ENCODE measurements at places on chromosomes 6 and 20.

GRCh38 chr6:161048641-161049040 lies 57.1 kb downstream of the MAP3K4 start:
- no peak for DNase-seq

DNA sequence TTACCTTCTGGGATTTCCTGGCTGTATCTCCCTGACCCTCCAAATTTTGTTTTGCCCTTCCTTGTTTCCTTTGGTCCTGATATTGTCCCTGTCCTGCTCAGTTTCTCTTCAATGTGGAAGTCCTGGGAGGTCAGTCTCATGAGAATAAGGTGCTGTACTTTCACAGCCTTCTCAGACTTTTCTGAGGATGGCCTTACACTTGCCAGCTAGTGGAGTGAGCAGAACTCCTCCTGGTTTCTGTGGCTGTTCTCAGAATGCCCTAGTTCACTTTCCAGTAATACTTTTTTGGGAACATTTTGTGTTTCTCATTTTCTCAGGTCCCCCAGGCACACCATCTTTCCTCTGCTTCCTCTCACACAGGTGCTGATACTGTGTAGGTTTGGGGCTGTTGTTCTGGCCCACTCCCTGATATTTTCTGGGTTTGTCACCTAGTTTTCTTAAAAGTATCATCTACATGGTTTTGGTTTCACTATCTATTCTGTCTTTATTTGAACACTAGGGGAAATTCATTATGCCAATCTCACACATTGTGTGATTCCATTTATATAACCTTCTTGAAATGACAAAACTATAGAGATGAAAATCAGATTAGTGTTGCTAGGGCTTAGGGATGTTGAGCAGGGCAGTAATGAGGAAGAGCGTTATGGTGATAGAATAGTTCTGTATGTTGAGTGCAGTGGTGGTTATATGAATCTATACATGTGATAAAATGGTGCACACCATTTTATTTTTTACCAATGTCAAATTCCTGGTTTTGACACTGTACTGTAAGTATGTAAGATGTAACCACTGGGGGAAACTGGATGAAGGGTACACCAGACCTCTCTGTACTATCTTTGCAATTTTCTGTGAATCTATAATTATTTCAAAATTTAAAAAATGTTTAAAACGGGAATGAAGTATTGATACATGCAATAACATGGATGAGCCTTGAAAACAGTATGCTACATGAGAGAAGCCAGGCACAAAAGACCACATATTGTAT lies 27.2 kb upstream of the BRPF3 start:
- DNase-seq, result no peak

DNA sequence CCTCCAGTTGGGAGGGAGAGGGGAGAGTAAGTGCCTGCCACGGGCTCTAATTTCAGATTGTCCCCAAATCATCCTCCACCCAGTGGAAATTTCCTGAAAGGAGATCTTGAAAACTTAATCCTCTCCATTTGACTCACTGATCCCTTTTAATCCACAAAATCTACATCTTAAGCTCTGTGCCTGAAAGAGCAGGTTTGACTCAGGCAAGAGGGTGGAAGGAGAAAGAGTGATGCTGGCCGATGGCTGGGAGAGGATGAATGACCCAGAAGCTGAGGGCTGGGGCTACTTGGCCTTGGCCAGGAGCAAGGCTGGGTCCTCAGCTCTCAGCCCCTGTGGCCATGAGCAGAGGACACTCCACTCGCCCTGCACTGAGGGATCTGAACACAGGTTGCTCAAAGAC lies 8.1 kb downstream of the BPIFA2 start:
- no peak for DNase-seq

- no peak for DNase-seq
Measured at GRCh38 chr6:3291987-3292386, 33.2 kb downstream of the PSMG4 start.

DNA sequence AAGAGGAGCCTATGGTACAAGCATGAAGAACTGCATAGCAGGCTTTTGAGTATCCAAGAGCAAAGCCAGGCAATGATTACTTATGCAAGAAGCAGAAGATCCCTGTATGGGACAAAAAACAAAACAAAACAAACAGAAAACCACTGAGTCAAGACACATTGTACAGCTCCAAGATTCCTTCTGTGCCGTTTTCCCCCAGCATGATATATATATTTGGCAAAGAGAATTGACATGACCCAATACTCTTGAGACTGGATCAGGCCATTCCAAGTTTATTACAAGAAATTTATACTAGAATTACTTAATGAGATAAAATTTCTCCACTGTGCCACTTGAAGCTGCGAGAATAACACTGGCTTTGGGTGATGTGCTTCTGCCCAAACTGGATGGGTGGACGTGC lies 65.5 kb downstream of the TRMT11 start:
- no peak for DNase-seq

DNA sequence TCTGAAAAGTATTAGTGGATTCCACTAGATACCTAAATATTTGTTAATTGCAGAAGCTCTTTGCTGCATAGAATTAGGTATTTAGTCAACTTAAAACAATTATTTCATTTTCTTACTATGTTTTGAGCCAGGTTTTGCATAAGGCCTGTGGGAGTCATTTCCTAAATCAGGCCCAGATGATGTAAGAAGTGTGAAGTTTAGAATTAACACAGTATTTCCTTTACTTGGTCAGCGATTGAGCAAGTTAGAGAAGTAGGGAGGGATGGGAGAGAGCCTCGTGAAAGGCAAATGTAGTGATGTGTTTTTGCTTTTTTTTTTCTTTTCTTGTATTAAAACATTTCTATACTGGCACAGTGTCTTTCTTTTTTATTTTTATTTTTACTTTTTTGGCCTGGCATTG lies 711.1 kb downstream of the HDGFL1 start:
- no peak for DNase-seq

DNA sequence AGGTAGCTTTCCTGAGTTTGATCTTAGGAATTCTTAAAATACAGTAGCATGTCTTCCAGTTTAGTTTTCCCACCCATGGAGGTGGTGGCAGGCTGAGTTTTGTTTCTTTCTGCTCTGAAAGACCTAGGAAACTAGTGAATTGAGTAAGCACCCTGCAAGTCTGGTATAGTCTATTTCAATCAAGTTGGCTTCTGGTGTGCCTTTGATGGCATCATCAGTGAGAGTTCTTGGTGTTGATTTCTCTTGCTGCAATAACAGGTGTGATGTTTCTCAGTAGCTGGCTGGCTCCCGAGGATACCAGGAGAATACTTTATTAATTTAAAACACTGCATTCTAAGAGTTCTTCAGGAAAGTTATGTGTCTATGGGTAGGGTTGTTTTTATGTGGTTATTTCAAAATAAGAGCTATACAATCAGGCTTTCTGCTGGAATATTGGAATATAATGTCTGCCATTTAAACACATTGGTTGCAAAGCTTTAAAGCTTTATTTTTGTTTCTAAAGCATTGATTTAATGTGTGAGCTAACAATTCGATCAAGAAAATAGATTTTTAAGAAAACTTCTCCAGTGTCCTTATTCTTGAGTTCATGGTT lies 19.0 kb downstream of the VAPB start:
- no peak for DNase-seq

DNA sequence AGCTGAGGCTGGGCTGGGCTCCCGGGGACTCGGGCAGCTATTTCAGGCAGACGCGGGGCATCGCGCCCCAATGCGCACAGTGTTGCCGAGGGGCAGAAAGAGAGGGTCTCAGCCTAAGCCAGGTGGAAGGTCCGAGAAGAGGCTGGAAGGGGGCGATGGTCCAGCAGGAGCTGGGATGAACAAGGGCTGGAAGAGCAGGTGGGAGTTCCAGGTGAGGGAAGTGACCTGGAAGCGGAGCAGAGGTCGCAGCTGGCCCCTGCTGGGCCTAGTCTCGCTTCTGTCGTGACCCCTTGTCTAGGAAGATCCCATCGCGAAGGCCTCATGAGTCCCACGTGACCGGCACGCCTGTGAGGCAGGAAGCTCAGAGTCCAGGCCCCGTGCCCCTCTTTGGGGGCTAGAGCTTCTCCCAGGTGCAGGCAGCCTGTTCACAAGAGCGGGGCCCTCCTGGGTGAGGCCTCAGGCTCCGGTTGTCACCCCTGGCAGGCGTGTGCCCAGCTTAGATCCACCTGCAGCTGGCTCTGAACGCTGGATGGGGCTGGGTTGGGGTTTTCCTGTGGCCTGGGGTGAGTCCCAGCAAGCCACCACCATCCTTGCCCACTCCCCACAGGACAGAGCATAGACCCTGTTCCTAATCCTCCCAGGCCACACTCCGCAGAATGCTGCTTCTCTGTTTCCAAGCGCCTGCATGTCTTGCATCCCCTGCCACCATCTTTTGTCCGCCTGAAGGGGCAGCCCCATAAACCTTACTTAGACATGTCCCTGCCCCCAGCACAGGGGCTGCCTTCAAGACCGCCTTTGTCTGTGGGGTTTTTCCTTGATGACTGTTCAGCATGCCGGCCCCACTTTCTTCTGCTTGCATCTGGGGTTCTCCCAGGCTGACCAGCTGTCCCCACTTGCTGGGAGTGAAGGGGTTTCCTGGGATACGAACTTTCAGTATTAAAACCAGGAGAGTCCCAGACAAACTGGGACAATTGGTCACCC lies 15.1 kb downstream of the SLC22A3 start:
- DNase-seq, result no peak

DNA sequence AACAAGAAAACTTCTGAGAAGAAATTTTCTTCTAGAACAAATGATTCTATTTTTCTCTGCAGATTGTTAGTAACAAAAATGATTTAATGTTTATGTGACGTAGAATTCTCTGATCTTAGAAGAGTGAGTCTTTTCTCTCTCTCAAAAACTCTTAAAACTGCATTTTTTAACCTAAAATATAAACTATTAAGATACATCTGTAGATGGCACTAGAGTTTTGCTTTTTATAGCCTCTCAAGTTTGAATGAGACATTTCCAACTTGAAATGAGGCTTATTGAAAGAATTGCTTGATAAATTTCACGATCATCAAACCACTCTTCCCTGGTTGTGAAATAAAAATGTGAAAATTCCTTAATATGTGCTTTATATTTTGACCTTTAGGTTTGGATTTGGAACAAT lies 53.8 kb downstream of the PHF3 start:
- no peak for DNase-seq

DNA sequence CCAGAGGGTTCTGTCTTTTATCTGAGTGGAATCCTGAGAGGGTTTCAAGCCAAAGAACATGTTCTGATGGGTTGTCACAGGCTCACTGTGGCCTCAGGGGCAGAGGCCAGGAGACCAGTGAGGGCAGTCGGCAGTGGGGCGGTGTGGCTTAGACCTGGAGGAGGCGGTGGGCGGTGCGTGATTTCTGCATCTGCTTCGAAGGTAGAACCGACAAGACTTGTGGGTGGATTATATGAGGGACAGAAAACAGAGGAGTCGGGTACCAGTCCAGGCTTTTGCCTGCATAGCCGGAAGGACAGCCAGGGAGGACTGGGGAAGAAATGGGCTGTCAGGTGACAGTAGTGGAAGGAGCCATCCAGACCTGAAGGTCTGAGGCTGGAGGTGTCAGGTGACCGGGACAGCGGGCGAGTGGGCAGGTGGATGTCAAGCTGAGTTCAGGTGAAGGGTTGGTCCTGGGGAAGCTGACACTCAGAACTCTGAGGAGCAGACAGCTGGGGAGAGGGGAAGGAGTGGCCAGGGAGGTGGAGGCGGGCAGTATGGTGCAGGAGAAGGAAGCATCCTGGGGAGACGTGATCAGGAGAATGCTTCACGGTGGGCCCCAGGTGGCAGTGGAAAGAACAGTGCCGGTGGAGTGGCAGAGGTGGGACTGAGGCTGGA lies 3.1 kb downstream of the CTSZ start:
- no peak for DNase-seq

DNA sequence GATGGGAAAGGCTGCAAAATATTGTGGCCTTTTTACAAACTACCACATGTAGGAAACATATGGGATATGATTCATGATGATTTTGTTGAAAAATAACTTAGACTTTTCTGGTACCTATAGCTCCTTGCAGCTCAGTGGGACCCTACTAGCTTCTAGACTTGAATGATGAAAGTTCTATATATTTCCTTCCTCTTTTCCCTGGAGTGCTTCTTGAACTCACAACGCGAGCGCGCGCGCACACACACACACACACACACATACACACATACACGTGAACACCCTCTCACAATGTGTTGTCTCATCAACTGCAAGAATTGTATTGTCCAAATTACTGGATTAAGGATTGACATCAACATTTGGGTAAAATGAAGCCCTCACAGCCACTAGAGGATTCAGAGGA lies 61.9 kb downstream of the TOX2 start:
- no peak for DNase-seq

DNA sequence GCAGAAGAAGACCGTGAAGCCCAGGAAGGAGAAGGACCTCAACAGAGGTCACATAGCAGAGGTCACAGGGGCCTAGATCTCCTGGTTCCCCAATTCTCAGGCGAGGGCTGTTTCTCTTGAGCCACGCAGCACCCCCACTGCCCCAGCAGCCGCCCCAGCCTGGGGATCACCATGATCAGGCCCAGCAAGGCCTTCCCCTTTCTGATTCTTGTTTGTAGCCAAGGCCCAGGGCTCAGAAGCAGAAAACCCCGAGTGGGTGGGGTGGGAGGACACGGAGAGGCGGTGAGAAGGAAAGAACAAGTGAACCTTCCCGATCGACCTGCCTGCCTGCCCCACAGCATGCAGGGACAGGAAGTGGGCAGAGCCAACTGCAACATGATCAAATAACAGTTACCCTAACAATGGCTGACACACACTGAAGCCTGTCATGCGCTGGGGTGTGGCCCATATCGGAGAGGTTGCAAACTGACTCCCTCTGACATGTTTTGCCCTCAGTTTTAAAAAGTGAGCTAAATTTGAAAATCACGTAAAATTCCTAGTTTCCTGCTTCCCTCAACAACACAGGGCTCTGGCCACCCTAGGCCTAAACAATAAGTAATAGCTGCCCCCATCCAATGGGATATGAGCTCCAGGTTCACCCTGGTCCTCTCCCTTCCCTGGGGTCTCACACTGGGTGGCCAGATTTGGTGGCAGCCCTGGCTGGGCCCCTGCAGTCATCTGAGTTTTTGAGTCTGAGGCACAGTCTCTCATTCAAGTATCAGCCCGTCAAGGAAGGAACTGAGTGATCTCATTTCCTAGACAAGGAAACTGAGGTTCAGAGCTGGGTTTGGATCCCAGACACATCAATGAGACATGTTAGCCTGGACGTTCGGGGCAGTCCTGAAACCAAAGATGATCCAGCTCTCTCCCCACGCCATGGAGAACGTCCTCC lies 6.5 kb downstream of the PEDS1 start:
- DNase-seq, result peak; percentile 80

DNA sequence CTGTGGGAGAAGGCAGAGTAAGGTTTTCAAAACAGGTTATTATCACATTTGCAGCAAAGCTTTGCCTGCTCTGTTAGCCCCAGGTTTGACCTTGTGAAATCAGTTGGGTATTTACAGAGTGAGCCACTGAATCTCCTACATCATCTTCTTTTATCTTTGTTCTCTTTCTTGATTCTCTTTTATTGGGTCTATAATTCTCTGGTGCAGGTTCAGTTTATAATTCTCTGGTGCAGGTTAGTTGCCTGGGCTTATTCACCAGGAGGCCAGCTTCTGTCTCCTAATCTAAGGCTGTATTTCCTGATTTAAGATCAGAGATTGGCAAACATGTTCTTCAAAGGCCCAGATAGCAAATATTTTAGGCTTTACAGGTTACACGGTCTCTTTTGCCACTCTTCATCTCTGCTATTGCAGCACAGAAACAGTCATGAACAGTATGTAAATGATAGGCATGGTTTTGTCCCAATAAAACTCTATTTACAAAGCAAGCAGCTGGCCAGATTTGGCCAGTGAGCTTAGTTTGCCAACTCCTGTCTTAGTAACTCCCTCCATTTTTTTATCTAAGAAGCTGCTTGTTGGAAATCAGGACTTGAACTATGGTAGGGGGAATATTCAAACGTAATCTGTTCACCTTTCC lies 205.0 kb upstream of the RIMS1 start:
- DNase-seq, result no peak

GRCh38 chr6:84166395-84166794 lies 61.0 kb downstream of the CEP162 start:
- DNase-seq, result no peak
